Caco-2 (cell line): ENCODE measurements at places on chromosomes 4 and X.

- no peaks in the 10 kb centered on the region for H3K4me1 ChIP-seq
- no peak overlapping the region for H3K4me3 ChIP-seq
- no peak overlapping the region for H3K27ac ChIP-seq
- no peaks in the 10 kb centered on the region for H3K36me3 ChIP-seq
- DNase-seq: no peak
Observed at GRCh38 chr4:85720735-85721134, 245.8 kb downstream of the ARHGAP24 start.

DNA sequence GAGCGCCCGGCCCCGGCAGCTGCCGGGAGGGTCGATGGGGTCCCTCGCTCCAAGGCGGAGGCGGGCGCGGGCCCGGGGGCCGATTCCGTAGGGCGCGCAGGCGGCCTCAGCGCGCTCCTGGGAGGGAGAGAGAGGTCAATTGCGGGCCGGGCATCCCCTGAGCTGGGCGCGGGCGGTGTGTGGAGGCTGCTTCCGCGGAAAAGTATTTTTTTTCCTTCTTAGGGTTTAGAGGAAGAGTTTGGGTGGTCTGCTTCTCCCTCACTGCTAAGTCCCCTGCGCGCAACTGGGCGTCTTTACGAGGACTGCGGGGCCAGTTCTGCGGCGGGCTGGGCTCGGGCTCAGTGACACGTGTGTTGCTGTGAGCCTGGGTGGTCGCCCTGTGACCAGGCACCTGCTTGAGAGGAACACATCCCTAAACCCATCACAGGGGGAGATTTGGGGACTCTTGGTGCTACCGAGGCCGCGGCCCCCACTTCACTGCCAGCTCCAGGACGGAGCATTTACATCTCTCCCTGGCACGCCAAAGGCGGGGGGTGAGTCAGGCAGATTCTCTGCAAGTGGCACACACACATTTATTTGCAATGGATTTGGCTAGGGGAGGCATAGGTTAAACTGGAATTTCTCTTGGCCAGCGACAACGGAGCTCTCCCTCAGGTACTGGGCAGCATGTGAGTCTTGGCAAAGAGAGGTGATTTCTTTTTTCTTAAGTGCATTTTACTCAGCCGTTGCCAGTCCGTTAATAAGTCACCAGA lies 151.2 kb upstream of the SLC4A4 start:
- H3K36me3 ChIP-seq: no peaks in the 10 kb centered on the region
- H3K27me3 ChIP-seq: peaks cover 3% of the 10 kb centered on the region; the same call in 1 of the 2 replicates
- H3K4me3 ChIP-seq: peak overlapping the region; percentile 43
- DNase-seq: no peak
- no peak overlapping the region for H3K27ac ChIP-seq

GRCh38 chr4:71860643-71861042 lies 76.8 kb upstream of the GC start:
- no peaks in the 10 kb centered on the region for H3K36me3 ChIP-seq
- no peak overlapping the region for H3K27ac ChIP-seq
- no peak for DNase-seq
- no peaks in the 10 kb centered on the region; the same call in 1 of the 2 replicates for H3K4me1 ChIP-seq
- no peaks in the 10 kb centered on the region for H3K27me3 ChIP-seq

- no peak overlapping the region for H3K27ac ChIP-seq
- no peaks in the 10 kb centered on the region for H3K36me3 ChIP-seq
- no peaks in the 10 kb centered on the region for H3K27me3 ChIP-seq
Observed at GRCh38 chrX:3699821-3700381, 13.5 kb downstream of the PRKX start.

- DNase-seq: no peak
- H3K27ac ChIP-seq: no peak overlapping the region
- H3K4me1 ChIP-seq: no peaks in the 10 kb centered on the region
- H3K36me3 ChIP-seq: no peaks in the 10 kb centered on the region
- no peaks in the 10 kb centered on the region for H3K27me3 ChIP-seq
Observed at GRCh38 chr4:13928214-13928613, 300.7 kb upstream of the BOD1L1 start.

- H3K27me3 ChIP-seq: no peaks in the 10 kb centered on the region
- no peak overlapping the region for H3K27ac ChIP-seq
- H3K4me1 ChIP-seq: peaks cover 23% of the 10 kb centered on the region
- DNase-seq: no peak
- H3K36me3 ChIP-seq: no peaks in the 10 kb centered on the region
Observed at GRCh38 chr4:25085671-25086070, 54.9 kb upstream of the LGI2 start.

DNA sequence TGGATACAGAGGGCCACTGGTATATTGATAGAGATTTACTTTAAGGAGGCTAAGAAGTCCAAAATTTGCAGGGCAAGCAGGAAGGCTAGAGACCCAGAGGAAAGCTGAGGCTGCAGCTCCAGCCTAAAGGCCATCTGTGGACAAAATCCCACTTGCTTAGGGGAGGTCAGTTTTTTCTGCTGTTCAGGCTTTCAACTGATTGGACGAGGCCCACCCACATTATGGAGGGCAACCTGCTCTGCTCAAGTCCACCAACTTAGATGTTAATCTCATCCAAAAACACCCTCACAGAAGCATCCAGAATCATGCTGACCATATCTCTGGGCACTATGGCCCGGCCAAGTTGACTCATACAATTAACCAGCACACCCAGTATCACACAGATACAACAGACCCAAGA lies 176.3 kb downstream of the EVC2 start:
- no peaks in the 10 kb centered on the region for H3K4me1 ChIP-seq
- no peak overlapping the region for H3K4me3 ChIP-seq
- no peaks in the 10 kb centered on the region for H3K36me3 ChIP-seq
- no peak for DNase-seq
- no peak overlapping the region for H3K27ac ChIP-seq
- no peaks in the 10 kb centered on the region for H3K27me3 ChIP-seq

DNA sequence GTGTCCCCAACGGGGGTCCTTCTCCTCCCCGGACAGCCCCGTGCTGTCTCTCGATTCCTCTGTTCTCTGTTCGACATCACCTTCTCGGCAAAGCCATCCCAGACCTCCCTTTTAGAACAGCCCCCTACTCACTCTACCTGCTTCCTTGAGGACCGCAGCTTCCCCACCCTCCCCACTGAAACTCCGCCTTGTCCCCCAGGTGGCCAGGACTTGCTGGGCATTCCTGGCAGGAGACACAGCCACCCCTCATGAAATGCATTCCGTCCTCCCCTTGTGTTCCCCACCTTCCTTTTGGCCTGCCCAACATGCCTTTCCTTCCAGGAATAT lies 34.8 kb upstream of the GPR78 start:
- H3K27me3 ChIP-seq: no peaks in the 10 kb centered on the region
- H3K27ac ChIP-seq: peak overlapping the region; percentile 84
- H3K4me1 ChIP-seq: peaks cover 24% of the 10 kb centered on the region
- DNase-seq: no peak
- no peak overlapping the region for H3K4me3 ChIP-seq

DNA sequence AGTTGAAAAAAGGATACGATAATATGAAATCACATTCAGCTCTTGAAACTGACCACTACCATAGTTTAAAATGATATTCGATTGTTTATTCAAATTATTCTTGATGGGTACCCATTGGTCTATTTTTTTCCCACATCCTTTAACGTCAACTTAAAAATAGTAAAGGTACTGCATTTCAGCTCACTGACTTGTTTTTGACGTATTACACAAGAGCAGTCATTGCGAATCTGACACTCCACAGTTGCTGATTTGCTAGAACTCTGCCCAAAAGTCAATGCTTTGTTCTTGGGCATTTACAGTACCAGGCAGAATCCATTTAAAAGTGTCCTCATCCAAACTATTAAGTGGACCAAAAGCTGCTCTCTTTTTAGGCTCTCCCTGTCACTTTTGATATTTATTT lies 1.2 kb upstream of the PDS5A start:
- H3K27ac ChIP-seq: no peak overlapping the region
- DNase-seq: no peak
- no peak overlapping the region for H3K4me3 ChIP-seq
- no peaks in the 10 kb centered on the region for H3K27me3 ChIP-seq
- peaks cover 11% of the 10 kb centered on the region for H3K4me1 ChIP-seq
- H3K36me3 ChIP-seq: no peaks in the 10 kb centered on the region

DNA sequence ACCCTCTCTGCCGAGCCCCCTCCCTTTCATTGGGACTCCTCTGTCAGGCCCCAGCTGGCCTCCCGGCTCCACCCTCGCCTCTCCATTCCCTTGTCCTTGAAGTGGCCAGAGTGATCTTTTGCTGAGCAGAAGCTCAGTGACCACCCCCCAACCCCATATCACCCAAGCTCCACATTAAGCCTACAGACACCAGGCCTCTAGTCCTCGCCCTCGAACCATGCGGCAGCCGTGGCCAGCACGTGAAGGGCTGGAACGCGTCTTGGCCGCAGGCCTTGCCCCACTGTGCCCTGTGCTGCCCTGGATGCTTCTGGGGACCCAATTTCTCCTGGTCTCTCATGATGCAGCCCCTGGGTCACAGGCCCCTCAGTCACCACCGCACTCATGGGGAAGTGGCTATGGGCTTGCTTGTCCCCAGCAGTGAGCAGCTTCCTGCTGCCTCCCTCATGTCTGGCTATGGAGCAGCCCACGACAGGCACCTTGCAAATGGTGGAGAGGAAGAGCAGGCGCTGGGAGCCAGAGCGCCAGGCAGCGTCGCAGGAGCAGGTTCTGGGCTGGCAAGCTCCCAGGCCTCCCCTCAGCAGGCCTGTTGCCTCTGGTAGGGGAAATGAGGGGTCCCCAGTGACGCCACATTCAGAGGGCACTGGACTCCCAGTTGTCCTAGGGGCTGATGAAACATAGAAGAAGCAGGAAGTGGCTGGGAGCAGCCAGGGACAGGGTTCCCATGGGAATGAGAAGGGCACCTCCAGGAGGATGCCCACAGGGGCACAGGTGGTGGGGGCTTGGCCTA lies 757 bp upstream of the SRPK3 start:
- no peaks in the 10 kb centered on the region for H3K36me3 ChIP-seq
- DNase-seq: no peak
- H3K4me1 ChIP-seq: no peaks in the 10 kb centered on the region
- H3K27ac ChIP-seq: no peak overlapping the region

DNA sequence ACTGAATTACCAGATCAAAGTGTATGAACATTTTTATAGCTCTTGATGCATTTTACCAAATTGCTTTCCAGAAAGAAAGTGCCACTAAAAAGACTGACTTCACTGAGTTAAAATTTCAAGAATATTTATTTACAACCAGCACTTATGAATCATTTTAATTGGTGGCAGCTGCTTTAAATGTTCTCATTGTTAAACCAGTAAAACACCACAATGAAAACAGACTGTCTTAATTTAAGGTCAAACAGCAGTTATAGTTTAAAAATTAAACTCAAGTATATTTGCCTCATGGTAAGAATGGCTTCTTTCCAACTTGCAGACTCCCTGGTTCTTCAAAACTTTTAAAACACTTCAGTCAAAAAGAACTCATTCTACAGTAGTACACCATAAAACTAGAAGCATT lies 36.9 kb downstream of the AMMECR1 start:
- H3K27me3 ChIP-seq: no peaks in the 10 kb centered on the region
- H3K4me3 ChIP-seq: no peak overlapping the region
- DNase-seq: no peak

DNA sequence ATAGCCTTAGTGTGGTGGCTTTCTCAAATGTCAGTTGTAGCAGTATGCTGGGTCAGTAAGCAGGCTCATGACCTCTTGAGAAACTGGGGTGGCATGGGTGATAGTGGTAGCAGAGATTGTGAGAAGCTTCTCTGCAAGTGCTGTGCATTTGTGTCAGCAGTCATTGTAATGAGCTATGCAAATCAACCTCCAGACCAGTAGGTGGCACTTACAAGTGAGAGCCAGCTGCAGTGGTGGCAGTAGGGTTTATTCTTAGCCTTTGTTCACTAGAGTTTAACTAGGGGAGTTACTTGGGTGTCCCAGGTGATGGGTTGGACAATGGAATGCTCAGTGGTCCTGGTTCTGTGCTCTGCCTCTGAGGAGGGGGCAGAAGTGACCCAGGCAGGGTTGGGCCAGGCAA lies 818.7 kb downstream of the PCDH7 start:
- H3K27ac ChIP-seq: no peak overlapping the region
- H3K36me3 ChIP-seq: no peaks in the 10 kb centered on the region
- no peaks in the 10 kb centered on the region for H3K27me3 ChIP-seq
- DNase-seq: no peak

- no peaks in the 10 kb centered on the region for H3K27me3 ChIP-seq
- no peak for DNase-seq
- 0 out of 2 replicates have a peak, but pooled peaks cover 10% of the 10 kb centered on the region for H3K4me1 ChIP-seq
- no peak overlapping the region for H3K27ac ChIP-seq
Observed at GRCh38 chr4:168555437-168555836, 58.6 kb downstream of the PALLD start.

DNA sequence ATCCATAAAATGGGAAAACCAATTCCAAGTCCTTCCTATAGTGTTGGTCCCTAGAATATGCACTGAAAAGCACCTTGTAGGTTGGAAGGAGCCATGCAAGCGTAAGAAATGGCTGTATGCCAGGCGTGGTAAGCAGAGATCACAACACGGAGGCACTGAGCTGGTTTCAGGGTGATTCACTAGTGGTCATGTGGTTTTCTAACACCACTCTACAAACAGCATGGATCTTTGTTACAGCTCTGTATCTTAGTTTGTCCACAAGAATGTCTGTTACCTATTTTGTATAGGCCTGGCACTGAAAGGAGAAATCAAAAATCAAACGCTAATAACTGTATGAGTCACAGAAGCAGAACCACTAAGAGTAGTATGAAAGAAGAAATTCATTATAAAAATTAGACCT lies 71.9 kb downstream of the MAGEB17 start:
- no peaks in the 10 kb centered on the region for H3K36me3 ChIP-seq
- H3K27me3 ChIP-seq: no peaks in the 10 kb centered on the region
- H3K4me1 ChIP-seq: no peaks in the 10 kb centered on the region
- no peak for DNase-seq
- H3K27ac ChIP-seq: no peak overlapping the region
- no peak overlapping the region for H3K4me3 ChIP-seq

DNA sequence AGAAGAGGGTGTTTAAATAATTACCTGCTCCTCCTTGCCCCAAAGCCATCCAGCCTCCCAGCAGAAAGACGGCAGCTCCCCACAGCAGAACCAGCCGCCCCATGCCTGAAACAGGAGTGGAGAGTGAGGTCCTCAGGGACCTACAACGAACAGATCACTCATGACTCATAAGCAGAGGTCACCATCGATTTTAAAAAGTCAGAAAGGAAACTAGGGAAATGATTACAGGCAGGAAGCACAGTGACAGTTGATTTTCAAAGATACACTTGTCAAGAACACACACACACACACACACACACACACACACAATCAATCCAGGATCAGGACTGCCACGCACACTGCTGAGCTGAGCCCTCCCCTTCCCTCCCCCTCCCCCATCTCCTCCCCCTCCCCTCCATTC lies at the start of gene CRLF2:
Gene CRLF2, minus strand, starts transcription at position 118 of the 400 bp plus-strand sequence. Its CDS starts 15 bp downstream, at position 103.
- H3K4me1 ChIP-seq: no peaks in the 10 kb centered on the region
- no peak within 1 kb of the TSS for H3K27ac ChIP-seq
- H3K36me3 ChIP-seq: no peaks in the 10 kb centered on the region
- no peak within 1 kb of the TSS for H3K4me3 ChIP-seq
- no peaks in the 10 kb centered on the region for H3K27me3 ChIP-seq

DNA sequence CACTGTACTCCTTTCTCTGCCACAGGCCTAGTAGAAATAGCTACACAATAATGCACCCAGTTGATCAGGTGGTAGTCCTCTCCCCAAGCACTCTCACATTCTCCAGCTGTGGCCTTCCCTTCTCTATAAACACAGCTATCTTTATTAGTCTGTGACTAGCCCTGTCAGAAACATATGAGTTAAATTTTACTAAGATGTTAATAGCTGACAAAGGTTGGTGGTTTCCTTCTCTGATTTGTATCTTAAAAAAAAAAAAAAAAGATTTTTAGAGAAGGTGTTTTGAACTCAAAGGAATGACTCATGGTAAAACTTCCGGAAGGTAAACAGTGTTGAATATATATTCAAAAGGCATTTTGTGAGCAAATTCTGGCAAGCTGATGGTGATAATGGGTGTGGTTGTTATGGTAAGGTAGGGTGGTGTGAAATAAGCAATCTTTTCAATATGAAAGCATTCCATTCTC lies 327.4 kb downstream of the PPP3CA start:
- H3K36me3 ChIP-seq: no peaks in the 10 kb centered on the region
- peak; percentile 12 for DNase-seq
- no peak overlapping the region for H3K4me3 ChIP-seq
- peaks cover 13% of the 10 kb centered on the region for H3K4me1 ChIP-seq
